ENCODE measurements at places on chromosomes 4 and X.
A peak's percentile ranks its signal among the peaks of the same experiment; 100 is the strongest.

DNA sequence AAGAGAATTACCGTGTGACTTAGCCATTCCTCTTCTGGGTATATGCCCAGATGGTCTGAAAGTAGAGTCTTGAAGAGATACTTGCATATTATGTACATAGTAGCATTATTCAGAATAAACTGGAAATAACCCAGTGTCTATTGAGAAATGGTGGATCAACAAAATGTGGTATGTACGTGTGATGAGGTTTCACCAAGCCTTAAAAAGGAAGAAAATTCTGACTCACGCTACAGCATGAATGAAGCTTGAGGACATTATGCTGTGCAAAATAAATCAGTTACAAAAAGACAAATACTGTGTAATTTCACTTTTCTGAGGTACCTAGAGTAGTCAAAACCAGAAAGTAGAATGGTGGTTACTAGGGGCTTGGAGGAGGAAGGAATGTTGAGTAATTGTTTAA, 37.3 kb downstream of the GBA3 start:
- no peak for DNase-seq

GRCh38 chrX:31268359-31268758, 196.5 kb upstream of the FTHL17 start:
- DNase-seq, result no peak

DNA sequence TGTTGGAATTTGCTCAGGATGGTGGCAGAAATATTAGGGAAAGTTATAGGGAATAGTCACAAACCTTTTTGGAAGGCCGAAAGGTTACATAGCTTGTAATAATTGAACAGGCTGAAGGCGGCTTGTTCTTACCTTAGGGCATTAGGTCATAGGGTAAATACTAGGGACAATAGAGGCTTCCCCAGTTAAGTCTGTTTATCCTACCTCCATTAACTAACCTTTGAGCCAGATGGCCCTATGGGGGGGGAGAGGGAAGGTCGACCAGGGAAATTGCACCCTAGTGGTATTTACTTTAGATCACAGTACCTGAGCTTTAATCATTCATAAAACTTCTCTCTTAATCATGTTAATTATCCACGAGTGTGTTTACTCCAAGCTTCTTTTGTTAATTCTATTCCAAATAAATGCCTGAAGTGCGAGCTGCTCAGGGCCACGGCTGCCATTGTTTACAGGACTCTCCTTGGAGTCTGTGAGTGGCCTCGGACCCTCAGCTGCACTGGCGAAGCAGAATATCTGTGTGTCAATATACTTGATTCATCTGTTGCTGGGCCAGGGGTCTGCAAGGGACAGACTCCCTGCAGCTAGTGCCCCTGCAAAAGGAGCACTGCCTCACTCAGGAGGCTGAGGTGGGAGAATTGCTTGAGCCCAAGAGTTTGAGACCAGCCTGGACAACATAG, 22.9 kb downstream of the PAGE2 start:
- no peak for DNase-seq

DNA sequence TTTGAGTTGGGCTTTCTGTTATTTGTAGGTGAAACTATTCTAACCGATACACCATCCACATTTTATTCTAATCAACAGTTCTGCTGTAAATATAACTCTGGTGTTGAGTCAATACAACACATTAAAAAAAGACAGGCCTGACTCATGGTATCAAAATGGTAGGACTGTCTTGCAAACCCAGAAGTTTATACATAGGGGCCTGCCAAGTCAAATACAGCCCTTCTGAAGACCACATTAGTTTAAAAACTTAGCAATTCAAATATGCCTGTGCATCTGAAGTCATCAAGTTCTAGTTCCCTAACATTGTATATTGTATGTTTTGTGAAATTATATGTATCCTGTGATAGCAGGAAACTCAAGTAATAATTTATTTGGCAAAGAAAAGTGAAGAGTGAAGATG, 24.4 kb upstream of the PDE5A start:
- DNase-seq, result no peak

- DNase-seq, result no peak
Measured at GRCh38 chrX:149060921-149061320, 444.2 kb downstream of the IDS start.

DNA sequence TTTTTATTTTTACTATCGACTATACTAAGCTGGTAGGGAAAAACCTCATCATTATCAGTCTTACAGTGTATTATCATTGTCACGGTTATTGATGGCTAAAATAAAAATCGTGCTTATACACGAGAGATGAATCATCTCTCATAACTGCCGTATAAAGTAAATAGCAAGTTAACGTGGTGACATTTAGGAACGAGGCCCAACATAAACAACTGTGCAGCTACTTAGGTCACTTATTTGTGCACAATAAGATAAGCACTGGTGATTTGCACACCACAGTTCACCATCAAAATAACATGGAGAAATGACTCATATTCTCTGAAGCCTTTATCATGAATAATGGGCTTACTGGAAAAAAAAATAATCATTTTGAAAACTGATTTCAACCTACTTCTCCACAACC, 482.0 kb upstream of the TENM3 start:
- DNase-seq, result no peak

DNA sequence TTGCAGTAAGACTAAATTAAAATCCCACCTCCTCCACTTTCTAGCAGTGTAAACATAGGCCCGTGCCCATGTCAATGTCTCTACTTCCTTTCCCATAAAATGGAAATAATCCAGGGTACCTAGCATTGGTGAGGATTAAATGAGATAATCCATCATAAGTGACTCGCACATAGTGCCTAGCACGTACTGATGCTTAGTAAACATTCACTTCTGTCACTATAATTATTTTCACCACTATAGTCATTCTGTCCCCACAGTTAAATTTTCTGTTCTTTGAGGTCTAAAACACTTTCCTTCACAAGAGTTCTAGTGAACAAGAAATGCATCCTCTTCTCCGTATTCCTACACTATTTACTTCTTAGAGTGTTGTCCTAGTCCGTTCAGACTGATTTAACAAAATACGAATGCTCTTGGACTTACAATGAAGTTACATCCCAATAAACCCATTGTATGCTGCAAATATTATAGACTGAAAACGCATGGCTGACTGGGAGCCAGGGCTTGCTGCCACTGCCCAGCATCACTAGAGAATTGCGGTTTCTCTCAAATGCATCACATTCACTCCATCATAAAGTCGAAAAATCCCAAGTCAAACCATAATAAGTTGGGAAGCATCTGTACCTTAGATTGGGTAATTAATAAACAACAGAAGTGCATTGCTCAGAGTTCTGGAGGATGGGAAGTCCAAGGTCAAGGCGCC, 10.6 kb downstream of the ARAP2 start:
- DNase-seq, result no peak

DNA sequence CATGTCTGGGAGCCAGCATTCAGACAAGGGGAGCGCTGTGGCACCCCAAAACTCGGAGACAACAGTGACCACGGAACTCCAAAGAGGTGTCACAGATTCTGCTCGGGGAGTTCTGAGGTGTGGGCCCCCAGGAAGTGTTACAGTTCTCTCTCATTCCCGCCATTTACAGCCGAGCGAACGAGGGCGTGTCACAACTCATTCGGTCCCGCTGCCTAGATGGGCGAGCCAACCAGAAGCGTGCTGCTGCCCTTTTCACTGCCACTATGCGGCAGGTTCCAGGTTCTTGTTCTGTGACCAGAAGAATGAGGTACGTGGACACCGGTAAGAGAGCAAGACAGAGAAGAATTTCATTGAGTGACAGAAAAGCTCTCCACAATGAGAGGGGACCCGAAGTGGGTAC, 1370.6 kb upstream of the AGA start:
- DNase-seq, result no peak

DNA sequence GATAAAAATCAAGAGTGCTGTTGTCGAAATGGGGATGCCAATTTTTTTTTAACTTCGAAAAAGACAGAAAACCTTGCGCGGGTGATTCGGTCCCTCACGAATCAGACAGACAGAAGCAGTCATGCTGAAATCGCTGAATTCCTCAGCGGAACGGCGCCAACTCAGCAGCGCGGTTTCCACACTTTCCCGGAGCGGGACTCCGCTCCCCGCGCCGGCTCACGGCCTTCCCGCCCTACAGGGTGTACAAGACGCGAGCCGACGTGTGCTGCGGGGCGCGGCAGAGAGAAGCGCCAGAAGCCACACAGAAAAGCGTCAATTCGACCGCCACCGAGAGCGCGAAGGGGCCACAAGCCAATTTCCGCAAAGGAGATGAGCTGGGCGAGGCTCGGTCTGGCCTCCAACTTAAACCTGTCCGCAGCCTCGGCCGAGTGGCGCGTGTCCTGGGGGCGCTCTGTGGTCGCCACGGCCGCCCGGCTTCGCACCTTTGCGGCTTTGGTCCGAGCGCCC, 1.3 kb downstream of the NEXMIF start:
- peak; percentile 16 for DNase-seq

GRCh38 chr4:173091362-173091761, 77.2 kb upstream of the GALNT7 start:
- DNase-seq, result no peak

DNA sequence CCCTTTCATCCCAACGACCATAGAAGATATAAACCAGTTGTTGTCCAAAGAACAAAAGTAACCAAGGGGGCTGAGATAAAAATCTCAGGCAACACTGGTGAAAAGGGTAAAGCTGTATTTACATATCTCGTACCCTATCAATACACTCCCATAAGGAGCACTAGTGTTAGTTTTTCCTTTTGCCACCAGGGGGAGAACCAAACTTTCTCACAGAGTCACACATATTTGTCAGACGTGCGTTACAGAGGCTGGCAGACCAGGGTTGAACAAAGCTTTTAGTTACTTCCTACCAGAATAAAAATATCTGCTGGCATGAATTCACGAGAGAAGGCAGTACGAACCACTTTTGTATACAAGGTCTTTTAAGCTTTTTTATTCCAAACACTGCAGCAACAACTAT, 88.3 kb downstream of the AMELX start:
- peak; percentile 65 for DNase-seq

DNA sequence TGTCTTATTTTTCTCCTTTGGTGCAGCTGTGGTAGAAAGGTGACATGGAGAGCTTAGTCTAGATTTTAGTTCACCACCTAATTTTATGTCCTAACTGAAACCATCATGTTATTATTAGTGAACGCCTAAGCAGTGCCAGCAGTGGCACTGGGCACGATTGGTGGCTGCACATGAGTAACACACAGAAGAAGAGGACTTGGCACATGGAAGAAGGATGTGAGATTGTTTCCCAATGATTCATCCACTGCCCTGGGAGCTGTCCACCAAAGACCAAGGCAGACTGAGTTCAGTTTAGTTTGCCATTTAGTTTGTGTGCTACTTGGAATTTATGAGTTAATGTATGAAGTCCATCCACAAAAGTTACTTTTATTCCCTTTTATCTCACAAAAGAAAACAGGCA, 68.1 kb upstream of the NAP1L5 start:
- no peak for DNase-seq

DNA sequence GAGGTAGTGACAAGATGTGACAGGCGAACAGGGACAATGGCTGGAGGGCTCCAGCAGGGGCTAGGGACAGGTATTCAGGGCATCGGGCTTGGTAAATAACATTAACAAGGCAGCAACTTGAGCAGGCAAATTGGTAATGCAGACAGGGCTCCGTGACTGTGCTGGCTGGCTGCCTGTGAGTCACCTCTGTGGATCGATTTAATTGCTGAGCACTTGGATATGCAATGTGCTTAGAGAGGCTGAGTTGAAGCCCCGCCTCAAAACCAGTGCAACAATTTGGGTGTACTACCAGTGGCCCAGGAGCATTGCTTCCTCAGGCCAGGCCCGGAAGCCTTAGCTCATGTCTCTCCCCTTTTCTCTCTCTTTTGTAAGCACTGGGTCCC, 19.5 kb downstream of the CNGA2 start:
- DNase-seq, result no peak

DNA sequence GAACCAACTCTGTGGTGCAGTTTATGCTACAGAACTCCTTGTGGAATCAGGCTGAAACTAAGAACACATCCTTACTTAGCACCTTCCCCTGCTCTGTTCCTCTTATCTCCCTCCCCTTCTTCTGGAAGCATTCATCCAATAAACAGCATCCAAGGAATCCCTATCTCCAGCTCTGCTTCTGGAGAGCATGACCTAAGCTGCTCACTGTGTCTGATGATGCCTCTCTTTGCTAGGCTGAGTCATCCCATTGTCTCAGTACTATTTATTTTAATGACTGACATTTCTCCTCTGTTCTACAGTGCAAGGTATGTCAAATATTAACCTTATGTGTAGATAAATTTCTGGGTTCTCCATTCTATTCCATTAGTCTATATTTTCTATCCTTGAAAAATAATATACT, 71.2 kb downstream of the BEND2 start:
- no peak for DNase-seq

DNA sequence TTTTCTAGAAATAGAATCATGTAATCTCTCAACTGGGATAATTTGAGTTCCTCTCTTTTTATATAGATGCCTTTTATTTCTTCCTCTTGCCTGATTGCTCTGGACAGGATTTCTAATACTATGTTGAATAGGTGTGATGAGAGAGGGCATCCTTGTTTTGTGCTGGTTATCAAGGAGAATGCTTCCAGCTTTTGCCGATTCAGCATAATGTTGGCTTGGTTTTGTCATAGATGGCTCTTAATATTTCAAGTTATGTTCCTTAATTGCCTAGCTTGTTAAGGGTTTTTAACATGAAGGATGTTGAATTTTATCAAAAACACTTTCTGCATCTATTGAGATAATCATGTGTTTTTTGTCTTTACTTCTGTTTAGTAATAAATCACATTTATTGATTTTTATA, 58.7 kb downstream of the TMEM47 start:
- no peak for DNase-seq

DNA sequence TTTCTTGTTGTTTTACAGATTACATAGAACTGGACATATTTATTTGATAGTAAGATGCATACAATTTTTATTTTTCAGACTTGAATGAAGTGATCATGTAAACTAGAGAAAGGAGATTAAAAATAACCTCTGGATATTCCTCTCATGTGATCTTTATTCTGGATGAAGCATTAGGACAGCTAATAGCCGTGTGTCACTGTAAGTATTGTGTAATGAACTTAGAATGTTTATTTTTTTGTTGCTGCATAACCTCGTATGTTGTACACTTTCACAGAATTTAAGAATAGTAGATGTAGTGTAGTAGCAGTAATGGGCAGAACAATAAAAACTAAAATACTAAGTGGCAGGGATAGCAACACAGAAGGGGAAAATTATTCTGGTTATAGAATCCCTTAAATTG, 2094.5 kb upstream of the TENM3 start:
- no peak for DNase-seq

- DNase-seq, result peak; percentile 66
Measured at GRCh38 chrX:13076176-13076961, 31.9 kb upstream of the FAM9C start.

DNA sequence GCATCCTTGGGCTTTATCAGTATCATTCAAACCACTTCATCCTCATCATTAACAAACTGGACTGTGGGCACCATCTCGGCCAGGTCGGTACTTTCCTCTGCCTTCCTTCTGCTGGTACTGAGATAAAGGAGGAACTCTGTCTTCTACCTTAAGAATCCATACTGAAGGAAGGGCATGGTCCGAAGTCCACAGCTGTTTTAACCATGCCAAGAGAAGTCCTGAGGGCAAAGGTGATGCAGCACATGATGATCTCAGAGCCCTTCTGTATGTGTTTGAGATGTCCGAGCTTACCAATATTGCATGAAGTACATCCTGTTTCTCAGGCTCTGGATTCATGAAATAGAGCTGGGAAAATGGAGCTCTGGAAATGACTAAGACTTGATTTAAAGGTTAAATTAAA, 125.5 kb upstream of the STS start:
- DNase-seq, result no peak

All from GM12865 (cell line).